Brain microvascular endothelial cell (primary cell): ENCODE measurements at places on chromosomes 11 and 22.
A peak's percentile ranks its signal among the peaks of the same experiment; 100 is the strongest.

GRCh38 chr22:38930512-38930911, 26.9 kb upstream of the APOBEC3A start:
- no peak for DNase-seq

DNA sequence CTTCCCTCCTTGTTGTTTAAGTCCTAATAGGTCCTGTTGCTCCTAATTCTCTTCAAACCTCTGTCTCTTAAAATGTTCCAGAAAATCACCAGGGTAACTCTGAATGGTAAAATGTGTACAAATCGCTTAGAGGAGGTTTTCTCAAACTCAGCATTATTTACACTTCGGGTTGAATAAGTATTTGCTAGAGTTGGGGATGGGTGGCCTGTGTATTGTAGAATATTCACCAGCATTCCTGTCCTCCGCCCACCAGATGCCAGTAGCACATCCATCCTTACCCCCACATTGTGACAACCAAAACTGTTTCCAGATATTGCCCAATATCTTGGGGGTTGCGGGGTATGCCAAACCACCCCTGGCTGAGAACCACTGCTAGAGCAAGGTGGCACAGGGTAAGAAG, 64.4 kb upstream of the DDI1 start:
- no peak for DNase-seq

DNA sequence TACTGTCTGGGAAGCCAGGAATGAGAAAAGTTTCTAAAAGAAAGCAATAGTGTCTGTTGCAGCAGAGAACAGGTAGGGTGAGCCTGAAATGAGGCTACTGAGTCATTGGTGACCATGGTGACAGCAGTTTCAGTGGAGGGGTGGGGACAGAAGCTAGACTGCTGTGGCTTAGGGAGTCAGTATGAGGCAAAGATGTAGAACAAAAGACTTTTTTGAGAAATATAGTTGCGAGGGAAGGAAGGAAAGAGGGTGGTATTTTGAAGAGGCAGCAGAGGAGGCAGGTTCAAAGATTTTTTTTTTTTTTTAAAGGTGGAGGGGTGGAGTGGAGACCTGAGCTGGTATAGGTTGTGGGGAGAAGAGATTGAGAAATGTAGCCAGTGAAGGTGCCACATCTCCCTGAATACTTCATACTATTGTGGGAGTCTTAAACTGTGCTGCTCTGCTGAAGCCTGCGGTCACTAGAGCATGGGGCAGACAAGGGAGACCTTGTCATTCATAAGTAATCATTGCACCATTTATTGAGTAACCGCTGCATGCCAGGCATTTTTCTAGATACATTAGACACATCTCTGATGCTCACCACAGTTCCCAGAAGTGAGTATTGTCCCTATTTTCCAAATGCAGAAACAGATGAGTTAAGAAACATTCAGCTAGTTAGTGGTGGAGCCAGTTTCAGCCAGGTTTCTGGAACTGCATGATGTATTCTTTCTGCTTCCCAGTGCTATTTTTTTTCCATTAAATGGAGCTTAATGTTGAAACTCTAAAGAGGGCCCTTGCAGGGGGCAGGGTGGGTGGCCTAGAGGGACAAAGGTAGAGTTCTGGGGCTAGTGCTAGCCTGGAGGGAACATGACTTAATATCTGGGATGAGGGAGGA, 49.9 kb downstream of the STIM1 start:
- DNase-seq = peak; percentile 83

DNA sequence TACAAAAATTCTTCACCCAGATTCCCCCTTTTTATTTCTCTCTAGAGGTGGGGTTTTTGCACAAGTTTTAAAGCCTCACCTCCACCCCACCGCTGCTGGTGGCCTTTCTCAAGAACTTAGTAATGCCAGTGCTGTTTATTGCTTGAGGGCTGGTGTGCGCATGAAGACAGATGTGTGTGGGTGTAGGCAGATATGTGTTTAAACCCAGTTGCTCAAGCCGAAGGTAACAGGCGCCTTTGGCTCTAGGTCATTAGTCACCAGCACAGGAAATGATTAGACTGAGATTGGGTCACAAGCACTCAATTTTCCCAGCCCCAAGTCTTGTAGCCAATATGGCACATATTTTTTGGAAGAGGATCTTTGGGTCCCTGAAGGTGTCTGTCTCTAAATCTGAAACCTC, 2.7 kb upstream of the CLMP start:
- peak; percentile 70 for DNase-seq

- DNase-seq = peak; percentile 89
Observed at GRCh38 chr11:124402326-124402922, 3.6 kb upstream of the OR8B3 start.

DNA sequence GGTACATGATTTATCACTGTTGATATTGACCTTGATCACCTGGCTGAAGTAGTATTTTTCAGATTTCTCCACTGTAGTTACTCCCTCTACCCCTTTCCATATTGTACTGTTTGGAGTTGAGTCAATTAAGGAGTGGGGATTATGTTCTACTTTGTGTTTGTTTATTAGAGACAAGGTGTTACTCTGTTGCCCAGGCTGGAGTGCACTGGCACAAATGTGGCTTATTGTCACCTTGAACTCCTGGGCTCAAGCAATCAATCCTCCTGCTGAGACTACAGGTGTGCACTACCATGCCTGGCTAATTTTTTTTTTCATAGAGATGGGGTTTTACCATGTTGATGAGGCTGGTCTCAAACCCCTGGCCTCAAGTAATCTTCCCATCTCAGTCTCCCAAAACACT, 85.3 kb upstream of the CCDC90B start:
- DNase-seq = no peak

GRCh38 chr22:40043081-40043480, 48.3 kb downstream of the FAM83F start:
- DNase-seq = no peak

DNA sequence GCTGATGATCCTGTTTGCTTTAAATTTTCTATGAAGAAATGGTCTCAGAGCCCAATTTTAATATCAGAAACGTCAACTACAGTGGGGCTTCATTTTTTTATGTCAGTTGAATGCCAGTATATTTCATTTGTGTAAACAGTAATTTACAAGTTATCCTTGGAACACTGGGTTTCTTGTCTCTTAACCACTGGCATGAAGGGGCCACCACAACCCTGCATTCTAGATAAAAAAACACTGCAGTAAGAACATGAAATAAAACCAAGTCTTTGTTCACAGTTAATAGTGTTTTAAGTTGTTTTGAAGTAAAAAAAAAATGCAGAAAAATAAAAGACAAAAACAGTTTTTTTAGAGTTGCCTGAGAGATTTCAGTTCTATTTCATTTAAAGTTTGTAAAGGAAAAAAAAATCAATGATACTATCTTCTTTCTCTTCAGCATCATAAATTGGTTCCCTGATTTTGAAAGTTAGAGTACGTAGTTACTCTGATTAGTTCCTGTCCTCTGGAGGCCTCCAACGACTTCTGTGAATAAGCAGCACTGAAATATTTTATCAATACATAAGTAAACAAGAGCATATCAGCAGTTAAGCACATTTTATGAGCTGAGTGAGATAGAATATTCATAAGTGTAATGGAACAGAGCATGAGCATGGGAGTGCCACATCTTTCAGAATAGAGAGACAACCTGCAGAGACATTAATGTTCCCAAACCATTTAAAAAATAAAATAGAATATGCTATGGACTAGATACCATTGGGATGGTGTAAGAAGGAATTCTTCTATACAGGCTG, 7.8 kb upstream of the DDI1 start:
- peak; percentile 23 for DNase-seq

DNA sequence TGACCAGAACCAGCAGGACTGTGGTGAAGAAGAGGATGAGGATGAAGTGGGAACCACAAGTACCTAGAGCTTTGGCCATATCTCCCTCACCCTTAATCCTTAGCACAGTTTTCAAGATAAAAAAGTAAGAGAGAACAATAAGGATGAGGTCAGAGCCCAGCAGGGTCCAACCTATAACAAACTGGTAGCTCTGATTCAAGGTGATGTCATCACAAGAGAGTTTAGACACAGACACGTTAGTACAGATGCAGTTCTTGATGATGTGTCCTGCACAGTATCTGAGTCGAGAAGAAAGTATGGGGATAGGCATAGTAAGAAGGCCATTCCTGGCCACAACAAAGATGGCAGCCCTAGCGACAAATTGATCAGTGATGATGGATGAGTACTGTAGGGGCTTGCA, 586 bp downstream of the OR56A5 start:
- DNase-seq = no peak
